ENCODE measurements at places on chromosomes 3 and 15.

GRCh38 chr15:40845036-40845435 is 1.2 kb downstream of the SPINT1 start:
- no peak for DNase-seq

DNA sequence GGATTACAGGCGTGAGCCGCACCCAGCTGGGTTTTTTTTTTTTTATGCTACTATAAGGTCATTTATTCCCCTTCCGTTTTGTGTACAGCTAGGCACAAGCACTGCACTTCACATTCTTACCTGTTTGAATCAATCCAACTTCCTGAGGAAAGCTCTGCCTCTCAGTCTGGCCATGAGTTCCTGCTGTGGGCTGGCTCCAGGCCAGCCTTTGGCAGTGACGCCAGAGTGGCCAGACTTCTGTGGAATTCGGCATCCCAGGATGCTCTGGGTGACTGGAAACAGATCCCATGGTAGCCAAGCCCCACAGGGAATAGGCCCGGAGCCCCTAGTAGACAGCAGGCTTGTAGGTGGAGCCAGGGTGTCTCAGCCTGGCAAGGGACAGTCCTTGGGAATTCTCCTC is 21.5 kb upstream of the TIMP4 start:
- no peak for DNase-seq

GRCh38 chr3:29011441-29011840 is 269.4 kb upstream of the RBMS3 start:
- no peak for DNase-seq

DNA sequence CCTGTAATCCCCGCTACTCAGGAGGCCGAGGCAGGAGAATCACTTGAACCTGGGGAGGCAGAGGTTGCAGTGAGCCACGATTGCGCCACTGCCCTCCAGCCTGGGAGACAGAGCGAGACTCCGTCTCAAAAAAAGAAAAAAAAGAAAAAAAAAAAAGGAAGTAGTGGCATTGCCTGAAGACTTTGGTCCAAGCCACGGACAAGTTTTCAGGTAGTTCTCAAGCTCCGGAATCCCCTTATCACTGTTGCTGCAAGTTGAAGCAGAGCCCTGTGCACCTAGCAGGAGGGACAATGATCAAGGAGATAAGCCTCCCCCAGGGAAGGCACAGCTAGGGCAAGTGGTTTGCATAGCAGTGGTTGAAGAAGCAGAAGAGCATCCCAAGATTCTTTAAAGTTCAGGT is 97.6 kb downstream of the MEX3B start:
- peak; percentile 89 for DNase-seq

DNA sequence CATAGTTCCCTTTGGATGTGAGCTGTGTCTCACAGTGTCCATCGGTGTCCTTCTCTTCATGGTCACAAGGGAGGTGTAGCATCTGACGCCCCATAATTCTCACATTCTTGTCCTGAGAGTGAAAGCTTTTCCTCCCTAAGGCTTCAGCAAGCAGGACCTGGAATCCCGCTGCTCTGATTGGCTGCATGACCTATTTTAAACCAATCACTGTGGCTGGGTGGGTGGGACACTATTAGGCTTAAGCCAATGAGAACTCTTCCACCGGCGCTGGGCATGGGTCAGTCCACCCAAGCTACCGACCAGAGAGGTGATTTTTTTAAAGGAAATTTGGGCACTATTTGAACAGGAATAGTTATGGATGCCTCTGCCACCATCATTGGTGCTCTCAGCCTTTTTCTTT is 385.9 kb downstream of the MFSD1 start:
- DNase-seq, result no peak

DNA sequence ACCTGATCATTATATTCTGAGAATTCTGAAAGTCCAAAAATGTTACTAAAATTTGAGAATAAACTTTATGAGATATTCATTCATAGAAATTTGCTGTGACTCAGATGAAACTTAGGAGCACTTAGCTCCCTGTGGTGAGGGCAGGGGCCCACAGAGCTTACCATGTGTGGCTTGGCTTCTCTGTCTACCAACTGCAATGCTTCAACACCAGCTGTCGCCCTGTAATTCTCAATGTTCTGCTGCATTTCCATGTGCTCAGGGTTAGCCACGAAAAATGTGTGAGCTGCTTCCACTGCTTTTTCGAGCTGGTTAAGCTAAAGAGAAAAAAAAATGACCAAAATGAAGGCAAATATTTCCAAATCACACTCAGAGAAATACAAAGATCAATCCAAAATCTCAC is 125.6 kb downstream of the P3H2 start:
- DNase-seq, result no peak

GRCh38 chr3:188104050-188104449 is 49.9 kb upstream of the LPP start:
- DNase-seq, result no peak

- no peak for DNase-seq
Measured at GRCh38 chr3:13282358-13282985, 137.7 kb downstream of the NUP210 start.

DNA sequence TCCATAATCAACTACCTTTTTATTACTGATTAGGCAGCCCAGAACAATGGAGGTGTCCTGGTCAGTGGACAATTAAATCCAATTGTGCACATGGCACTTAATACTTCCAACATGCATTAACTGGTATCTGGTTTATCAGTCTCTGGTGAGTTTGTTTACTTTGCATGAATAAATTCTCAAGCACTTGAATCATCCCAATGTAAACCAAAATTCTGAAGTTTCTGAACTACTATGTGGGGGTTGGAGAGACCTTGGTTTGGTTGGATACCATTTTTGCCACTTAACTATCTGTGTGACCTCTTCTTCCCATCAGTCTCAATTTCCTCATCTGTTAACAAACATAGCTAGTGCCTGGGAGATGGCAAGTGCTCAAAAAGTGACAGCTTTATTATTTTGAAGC is 70.5 kb upstream of the MAP4 start:
- peak; percentile 18 for DNase-seq

- DNase-seq, result no peak
Measured at GRCh38 chr15:77023576-77024272, 28.8 kb downstream of the PSTPIP1 start.

DNA sequence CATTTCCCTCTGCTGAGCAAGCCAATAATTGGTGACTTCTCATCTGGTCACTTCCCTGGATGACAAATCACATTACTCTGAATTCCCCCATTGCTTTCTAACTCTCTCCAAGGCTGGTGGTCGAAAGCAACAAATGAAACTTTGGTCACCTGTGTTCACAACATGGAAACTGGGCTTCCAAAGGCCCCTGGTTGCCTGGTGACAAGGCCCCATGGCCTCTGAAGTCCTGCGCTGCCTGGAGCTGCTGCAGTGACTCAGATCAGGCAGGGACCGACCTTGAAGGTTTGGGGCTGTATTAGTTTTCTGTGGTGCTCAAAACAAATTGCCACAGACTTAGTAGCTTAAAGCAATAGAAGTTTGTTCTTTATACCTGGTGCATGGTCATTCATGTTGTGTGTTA is 345.3 kb downstream of the WDR72 start:
- no peak for DNase-seq

All from KBM-7 (cell line).